ENCODE measurements at places on chromosomes 4 and X. TPM values are rescaled to one million over a fixed set of nuclear protein-coding genes. Genes with fewer than 3 reads are reported as not detected.

Gene STAP1
- total RNA-seq = 11.0 TPM

Gene IBSP
- total RNA-seq = not detected

Gene SFRP2
- not detected for total RNA-seq

Gene CENPVL1
- not detected for total RNA-seq

Gene ATP8A1
- total RNA-seq = 21.1 TPM

Gene PRICKLE3
- total RNA-seq = 22.3 TPM

DNA sequence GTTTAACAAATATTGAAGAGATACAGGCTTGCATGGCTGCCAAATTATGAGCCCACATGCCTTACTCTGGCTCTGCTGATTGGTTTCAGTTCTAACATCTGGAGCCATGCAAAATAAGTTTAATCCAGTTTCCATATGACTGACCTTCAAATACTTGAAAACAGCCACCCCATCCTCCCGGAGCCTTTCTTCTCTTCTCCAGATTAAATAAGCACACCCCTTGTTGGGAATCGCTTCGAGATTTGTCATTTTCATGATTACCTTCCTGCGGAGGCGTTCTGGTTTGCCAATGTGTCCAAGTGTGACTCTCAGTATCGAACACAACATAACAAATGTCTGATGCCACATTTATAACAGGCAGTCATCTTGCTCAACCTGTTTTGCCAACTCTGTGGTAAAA, 101.6 kb upstream of the JADE1 start:
- DNase-seq = no peak
- H3K27ac ChIP-seq = no peak overlapping the region
- H3K27me3 ChIP-seq = no peaks in the 10 kb centered on the region
- peaks cover 18% of the 10 kb centered on the region for H3K4me1 ChIP-seq
- no peak overlapping the region for H3K4me3 ChIP-seq

- H3K4me3 ChIP-seq = no peak overlapping the region
- no peak for DNase-seq
- H3K36me3 ChIP-seq = no peaks in the 10 kb centered on the region
- peaks cover 5% of the 10 kb centered on the region for H3K27me3 ChIP-seq
- no peak overlapping the region for H3K27ac ChIP-seq
- no peaks in the 10 kb centered on the region for H3K4me1 ChIP-seq
Measured at GRCh38 chr4:141153751-141154510, 20.7 kb upstream of the RNF150 start.

GRCh38 chr4:12729384-12729783, 754.8 kb downstream of the RAB28 start:
- no peak overlapping the region for H3K4me3 ChIP-seq
- no peak overlapping the region for H3K27ac ChIP-seq
- DNase-seq = no peak
- H3K36me3 ChIP-seq = no peaks in the 10 kb centered on the region

- H3K27ac ChIP-seq = peak overlapping the region; percentile 91
- H3K36me3 ChIP-seq = peaks cover 7% of the 10 kb centered on the region
- peak overlapping the region; percentile 85 for H3K4me3 ChIP-seq
- peak; percentile 43 for DNase-seq
- H3K27me3 ChIP-seq = peaks cover 3% of the 10 kb centered on the region
Measured at GRCh38 chr4:118850488-118851173, 14.7 kb upstream of the SEC24D start.

- no peak overlapping the region for H3K4me3 ChIP-seq
- H3K36me3 ChIP-seq = no peaks in the 10 kb centered on the region
- H3K4me1 ChIP-seq = no peaks in the 10 kb centered on the region
- DNase-seq = no peak
- no peaks in the 10 kb centered on the region for H3K27me3 ChIP-seq
Measured at GRCh38 chrX:34147345-34147744, 15.2 kb upstream of the FAM47A start.

DNA sequence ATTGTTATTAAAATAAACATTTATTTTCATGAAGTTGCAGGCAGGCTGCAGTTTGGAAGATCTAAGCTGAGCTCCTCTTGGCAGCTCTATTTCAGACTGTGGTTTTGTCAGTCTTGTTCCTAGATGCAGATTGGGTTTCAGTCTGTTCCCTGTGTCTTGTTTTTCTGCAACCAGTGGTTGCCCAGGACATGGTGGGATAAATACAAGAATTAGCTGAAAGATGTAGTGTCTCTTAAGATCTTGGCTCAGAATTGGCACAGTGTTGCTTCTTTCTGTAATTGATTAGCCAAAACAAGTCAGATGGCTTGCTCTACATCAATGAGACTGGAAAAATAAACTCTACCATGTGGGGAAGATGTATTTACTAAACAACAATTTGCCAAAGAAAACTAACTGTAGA, 283.0 kb upstream of the BOD1L1 start:
- no peak for DNase-seq
- no peak overlapping the region for H3K4me3 ChIP-seq
- peaks cover 2% of the 10 kb centered on the region for H3K27me3 ChIP-seq

- peaks cover 2% of the 10 kb centered on the region for H3K27me3 ChIP-seq
- H3K4me1 ChIP-seq = peaks cover 5% of the 10 kb centered on the region
- H3K4me3 ChIP-seq = no peak overlapping the region
- no peak for DNase-seq
Measured at GRCh38 chr4:120819805-120820437, 102.6 kb downstream of the PRDM5 start.

Data from activated CD4-positive, alpha-beta T cell treated with anti-CD3 and anti-CD28 coated beads for 36 hours (primary cell).